Renal pelvis (tissue), 12 donors: ENCODE measurements at places on chromosomes 5 and 9.

- no peak for DNase-seq
Observed at GRCh38 chr9:2963307-2963706, 119.4 kb upstream of the PUM3 start.

GRCh38 chr5:115541611-115542010, 3.0 kb downstream of the FEM1C start:
- DNase-seq, result no peak

DNA sequence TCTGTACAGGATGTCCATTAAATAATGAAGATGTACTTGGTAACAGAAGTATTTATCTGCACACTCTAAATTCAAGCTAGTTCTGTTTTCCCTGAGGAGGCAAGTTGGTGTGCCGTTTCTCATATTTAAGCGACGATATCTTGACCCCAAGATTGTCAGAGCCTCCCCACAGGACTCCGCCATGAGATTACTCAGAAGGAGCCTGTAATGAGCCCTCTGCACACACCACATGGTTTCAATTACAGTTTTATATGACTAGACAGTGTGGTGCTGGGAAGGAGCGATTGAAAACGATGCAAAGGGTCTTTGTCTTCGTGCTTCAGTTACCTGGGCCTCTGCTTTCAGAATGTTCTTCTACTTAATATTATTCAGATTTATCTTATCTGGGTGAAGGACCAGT, 840.4 kb upstream of the WWC1 start:
- DNase-seq, result no peak

DNA sequence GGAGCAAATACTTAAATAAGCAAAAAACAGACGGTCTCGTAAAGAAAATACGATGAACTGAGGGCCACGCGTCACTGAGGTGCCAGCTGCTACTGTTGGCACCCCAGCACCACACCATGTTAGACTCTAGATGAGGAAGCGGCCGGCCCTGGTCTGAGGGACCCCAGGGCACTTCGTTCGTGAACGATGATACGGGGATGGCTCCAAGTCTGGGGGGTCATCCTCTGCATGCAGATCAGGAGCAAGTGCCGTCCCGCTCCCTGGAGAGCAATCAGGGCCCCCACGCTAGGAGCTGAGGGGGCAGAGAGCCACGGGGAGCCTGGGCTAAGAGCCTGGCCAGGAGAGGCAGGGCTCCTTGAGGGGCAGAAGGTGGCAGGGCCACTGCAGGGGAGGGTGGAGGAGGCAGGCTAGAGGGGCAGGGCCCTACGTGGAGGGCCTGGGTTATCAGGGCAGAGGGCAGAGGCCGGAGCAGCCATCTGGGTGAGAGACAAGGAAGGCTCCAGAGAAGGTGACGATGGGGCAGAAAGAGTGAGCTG, 24.1 kb downstream of the SARDH start:
- DNase-seq, result no peak

GRCh38 chr5:170625221-170626165, 121.7 kb downstream of the KCNIP1 start:
- no peak for DNase-seq

DNA sequence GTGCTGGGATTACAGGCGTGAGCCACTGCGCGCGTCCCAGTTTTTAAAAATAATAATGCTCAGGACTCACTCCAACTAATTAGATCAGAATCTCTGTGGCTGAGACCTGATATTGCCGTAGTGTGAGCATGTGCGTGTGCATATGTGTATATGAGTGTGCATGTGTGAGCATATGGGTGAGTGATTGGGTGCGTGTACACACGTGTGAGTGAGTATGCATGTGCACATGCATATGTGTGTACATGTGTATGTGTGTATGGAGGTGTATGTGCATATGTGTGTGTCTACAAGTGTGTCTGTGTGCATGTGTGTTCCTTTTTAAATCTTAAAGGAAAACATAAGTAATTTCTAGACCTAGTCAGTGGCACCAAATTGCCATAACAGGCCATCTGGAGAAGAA, 54.8 kb upstream of the CKS2 start:
- no peak for DNase-seq

GRCh38 chr5:73365301-73365853, 83.2 kb downstream of the FOXD1 start:
- no peak for DNase-seq

- peak; percentile 62 for DNase-seq
Observed at GRCh38 chr5:125798307-125798706, 624.9 kb upstream of the GRAMD2B start.

- no peak for DNase-seq
Observed at GRCh38 chr5:81773574-81773973, 22.7 kb upstream of the SSBP2 start.

GRCh38 chr9:92501671-92502393, 19.5 kb upstream of the ASPN start:
- no peak for DNase-seq

DNA sequence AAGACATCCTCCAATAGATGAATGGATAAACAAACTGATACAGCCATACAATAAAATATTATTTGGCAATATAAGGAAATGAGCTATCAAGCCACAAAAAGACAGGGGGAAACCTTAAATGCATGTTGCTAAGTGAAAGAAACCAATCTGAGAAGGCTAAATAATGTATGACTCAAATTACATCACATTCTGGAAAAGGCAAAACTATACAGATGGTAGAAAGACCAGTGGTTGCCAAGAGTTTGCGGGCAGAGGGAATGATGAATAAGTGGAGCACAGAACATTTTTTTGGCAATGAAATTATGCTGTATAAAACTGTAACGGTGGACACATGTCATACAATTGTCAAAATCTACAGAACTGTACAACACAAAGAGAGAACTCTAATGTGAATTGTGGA, 63.3 kb downstream of the CSF2 start:
- DNase-seq, result no peak
